Thoracic aorta (tissue), 2 donors: ENCODE measurements at places on chromosomes 1 and 21. TPM values are rescaled to one million over a fixed set of nuclear protein-coding genes. Genes with fewer than 3 reads are reported as not detected.

The TNNT2 gene
- not detected for total RNA-seq

DNA sequence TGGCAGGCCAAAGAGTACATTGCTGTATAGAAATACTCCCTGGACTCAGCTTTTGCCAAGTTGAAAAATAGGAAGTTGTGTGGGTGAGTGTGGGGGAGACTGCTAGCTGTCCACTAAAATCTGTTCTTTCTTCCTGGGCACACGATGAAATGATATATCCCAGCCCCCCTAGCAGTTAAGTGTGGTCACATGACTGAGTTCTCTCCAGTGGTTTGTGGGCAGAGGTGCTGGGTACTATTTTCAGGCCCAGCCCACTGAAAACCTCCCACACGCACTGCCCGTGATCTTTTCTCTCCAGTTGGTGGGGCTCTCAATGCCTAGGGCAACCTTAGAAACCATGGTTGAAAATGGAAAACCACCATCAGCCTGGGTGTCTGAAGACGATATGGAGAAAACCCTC lies 119.7 kb upstream of the LMO4 start:
- DNase-seq, result no peak

DNA sequence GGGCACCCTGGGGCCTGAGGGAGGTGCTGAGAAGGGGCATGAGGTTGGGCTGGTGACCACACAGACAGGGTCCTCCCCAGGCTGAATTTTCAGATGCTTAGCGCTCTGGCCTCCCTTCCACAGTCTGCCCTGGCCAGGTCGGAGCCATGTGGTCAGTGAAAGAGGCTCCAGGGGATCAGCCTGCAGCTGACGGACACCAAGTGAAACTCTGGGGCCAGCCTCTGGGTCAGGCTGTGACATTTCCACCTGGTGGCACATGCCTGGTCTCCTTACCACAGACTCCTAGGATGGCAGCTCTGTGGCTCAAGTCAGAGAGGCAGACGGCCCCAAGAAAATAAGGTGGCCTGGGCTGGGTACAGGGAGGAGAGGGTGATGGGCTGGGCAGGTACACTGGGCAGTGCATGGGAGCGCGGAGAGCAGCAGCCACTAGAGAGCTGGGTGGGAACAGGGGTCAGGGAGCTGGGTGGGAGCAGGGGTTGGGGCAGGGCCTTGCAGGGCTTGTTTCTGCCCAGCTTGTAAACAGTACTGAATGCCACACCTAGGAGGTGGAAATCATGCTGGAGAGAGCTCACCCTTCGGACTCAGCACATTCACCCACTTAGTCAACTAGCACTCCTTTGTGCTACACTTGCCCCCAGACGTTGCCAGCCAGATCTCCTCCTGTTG lies 20.7 kb upstream of the ADARB1 start:
- DNase-seq, result no peak

- DNase-seq, result no peak
These were observed 48.1 kb downstream of the DNAJC6 start for GRCh38 chr1:65357291-65357960.

The KRTCAP2 gene
- 106 TPM for total RNA-seq

DNA sequence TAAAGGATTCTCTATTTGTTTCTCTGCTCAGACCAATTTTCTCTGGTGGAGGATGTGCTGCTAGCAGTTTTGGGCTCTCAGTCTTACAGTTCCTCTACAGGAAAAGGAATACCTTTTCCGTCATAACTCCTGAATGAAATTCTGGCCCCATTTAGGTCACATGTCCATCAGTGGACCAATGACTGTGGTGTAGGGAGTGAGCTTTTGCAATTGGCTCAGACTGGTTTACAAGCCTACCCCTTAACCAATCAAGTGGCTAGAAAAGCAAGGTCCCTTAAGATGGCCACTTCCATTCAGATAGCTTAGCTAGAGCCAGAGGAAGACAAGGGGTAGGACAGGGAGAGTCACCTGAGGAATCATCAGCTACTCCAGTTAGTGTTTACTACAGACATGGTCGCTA lies 16.4 kb upstream of the ZNF281 start:
- DNase-seq, result no peak

DNA sequence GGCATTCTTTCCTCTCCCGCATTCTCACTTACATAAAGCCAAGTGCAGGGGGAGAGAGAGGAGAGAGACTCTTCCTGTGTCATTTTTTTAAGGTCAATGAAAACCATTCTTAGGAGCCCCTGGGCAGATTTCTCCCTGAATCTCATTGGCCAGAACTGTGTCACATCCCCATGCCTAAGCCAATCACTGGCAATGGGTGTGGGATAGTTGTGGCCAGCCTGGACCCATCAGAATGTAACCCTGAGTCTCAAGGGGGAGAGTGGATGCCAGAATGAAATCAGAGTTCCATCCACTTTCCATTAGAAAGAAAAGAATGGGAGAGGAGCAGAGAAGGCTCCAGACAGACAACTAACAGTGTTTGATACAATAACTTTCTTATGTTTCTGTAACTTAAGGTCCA lies 31.2 kb upstream of the COQ8A start:
- no peak for DNase-seq

GRCh38 chr1:229286099-229286766 lies 15.3 kb downstream of the RAB4A start:
- DNase-seq, result no peak

The HEYL gene
- total RNA-seq, result 45.6 TPM

DNA sequence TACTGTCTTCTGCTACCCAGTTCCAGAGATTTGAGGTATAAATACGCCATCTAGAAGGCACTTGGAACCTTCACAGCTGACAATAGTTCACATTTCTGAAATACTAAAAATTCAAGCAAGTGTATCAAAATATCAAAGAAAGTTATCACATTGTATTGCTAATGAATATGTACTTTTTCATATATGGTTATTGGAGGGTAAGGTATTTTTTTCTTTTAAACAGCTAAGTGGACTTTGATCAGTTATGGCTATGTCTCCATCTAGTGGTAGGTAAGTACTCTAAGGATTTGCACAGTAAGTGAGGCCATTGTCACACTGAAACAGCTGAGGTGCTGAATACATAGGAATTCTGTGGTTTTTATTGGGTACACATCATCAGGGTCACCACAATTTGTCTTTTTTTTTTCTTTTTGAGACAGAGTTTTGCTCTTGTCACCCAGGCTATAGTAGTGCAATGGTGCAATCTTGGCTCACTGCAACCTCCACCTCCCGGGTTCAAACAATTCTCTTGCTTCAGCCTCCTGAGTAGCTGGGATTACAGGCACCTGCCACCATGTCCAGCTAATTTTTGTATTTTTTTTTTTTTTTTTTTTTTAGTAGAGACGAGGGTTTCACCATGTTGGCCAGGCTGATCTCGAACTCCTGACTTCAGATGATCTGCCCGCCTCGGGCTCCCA lies 49.1 kb upstream of the CR2 start:
- no peak for DNase-seq

GRCh38 chr1:241105147-241105546 lies 251.9 kb downstream of the RGS7 start:
- no peak for DNase-seq

The MTHFR gene
- 81.4 TPM for total RNA-seq

The OR2AJ1 gene
- not detected for total RNA-seq

DNA sequence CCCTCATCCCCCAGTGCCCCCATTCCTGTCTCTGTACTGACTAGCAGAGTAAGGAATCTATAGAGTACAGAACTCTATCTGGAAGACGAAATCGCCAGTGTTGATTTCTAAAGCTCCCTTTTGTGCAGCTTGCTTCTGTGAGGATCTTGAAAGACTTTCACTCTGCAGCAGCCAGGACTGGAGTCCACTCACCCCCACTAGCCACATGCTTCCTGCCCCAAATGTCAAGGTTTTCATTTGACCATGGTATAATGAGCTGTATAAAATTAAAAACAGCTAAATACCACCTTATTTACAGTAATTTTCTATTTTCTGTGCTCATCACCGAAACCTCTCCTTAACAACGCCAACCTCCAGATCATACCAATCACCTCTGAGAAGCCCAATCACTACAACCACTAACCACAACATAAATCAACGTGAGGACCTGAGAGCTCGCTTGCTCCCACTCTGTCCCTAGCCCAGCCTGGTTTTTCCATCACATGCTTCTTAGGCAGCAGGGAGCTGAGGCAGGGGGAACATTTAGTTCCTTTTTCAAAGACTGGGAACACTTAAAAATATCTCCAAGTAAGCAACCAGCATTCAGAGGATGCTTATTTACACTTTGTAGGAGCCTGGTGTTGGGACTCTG lies 56.1 kb upstream of the IRF2BP2 start:
- DNase-seq, result no peak

- no peak for DNase-seq
These were observed 143.0 kb downstream of the RERE start for GRCh38 chr1:8674481-8674880.
